Activated CD4-positive, alpha-beta T cell treated with anti-CD3 and anti-CD28 coated beads, Interleukin-2, amount 10 ng/mL, durations not matched to agents 24 days and 14 days (primary cell): ENCODE measurements at places on chromosomes 11 and 22.
A peak's percentile ranks its signal among the peaks of the same experiment; 100 is the strongest.

DNA sequence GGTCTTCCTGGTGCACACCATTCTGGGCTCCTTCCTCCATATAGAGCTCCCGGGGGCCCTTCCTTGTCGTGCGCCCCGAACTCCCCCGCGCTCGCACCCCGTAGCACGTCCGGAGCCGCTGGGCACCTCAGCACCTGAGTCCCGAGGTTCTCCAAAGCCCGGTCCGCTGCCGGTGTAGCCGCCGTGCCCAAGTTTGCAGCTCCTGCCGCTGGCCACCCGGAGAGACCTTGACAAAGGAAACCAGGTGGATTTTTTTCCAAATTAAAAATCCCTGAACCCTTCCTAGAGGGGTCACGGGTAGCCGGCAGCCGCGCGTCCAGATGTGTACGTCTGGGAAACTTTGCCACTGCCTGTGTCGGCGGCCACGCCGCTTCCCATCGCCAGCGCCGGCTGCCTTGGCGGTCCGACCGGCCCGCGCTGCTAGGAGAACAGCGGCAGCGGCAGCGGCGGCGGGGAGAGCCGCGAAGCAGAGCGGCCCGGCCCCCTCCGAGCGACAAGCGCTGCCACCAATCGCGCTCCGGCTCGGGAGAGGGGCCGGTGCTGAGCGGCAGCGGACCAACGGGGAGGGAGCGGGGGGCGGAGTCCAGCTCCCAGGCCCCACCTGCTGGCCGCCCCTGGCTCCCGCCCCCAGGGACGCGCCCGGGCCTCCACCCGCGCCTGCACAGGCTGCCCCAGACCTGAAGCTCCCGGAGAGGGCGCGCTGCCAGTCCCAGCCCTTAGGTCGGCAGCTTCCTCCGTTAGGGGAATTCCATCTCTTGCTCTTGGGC lies at the start of gene GALNT18:
Gene GALNT18, minus strand, starts transcription at position 433 of the 767 bp plus-strand sequence.
- peak; percentile 95 for DNase-seq

DNA sequence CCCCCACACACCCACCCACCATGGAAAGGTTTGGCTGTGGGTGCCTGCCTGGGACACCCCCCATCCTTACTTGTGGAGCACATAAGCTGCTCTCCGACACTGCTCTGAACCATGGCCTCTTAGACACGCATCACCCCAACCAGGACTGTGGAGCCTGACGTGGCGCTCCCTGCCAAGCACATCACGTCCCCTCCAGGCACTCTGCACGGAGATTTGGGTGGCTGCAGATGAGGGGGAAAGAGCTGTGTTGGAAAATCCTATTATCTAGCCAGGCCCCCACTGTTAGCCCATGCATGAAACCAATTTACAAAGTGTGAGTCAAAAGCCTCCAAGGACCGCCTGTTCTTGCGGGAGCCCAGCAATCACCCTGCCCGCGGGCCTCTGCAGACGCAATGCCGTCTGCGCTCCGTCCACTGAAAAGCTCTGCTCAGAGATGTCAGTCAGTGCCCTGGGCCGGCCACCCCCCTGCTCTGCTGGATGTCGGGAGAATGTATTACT lies 163.4 kb upstream of the NECTIN1 start:
- DNase-seq = no peak

DNA sequence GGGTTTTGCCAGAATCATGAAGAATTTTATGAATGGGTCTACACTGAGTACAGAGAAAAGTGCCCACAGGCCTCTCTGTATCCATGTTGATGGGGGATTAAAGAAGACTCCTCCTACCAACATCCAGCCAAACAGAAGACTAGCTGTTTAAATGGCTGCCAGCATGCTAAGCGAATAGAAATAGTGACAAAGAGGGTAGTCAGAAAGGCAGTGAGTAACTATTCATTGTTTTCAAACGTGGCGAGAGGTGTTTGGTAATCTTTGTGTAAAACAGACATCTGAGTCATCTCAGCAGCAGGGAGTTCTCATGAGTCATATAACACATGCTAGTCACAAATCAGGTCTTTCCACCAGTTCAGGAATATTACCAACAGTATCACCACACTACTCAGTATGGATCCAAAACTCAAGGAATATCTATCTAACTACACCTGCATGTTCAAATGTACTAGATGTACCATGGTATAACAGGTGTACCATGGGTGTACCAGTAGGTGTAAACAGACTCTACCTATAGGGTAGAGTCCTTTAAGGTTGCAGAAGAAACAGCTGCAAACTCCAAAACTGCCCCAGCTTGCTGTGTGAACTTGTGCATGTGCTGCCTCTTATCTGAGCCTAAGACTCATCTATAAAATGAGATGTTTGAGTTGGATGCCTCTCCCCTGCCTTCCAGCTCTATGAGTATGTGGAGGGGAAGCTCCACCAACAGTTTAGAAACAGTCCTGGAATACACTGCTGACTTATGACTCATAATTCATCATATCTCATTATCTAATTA lies 82.0 kb downstream of the SLC1A2 start:
- DNase-seq = no peak

DNA sequence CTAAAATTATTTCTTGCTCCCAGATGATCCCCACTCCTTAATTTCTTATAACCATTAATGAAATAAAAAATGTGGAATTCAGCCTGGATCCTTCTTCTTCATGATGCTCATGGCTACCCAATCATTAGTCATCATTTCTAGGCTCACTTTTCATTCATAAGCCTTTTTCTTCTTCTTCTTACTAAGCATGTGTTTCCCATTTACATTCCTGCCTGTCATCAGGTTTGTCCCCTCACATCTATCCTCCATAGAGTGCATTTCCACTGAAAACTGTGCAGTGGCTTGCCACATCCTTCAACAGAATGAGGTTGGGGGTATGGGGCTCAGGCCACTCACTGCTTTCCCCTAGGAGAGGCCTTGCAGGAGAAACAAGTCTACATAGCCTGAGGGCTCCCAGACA lies 35.8 kb upstream of the NTM start:
- DNase-seq = no peak

DNA sequence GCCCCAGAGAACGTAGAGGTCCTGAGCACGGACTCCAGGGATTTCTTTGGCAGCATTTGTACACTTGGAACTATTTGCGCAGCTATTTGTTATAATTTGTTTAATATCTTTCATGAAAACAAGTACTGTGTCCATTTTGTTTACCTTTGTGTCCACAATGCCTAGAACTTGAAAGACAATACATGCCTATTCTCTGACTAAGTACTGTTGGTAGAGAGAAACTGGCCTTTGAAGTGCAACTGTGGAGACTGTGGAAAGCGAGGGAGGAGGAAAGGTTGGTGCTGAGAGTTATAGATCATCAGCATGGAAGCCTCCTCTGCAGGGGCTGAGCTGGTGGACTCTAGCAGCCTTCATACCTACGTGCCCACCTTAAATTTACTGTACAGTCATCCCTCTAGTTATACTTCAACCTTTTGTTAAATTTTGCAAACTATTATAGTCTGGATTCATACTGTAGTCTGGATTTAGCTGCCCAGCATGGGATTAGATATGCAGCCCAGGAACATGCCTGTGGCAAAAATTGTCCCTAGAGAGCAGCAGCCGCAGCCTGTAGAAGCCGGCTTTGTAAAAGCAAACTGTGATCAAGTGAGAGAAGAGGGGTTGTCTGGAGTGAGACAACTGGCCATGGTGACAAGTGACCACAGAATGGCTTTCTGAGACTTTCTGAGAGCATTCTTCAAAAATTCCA lies 24.2 kb upstream of the YAP1 start:
- no peak for DNase-seq

- DNase-seq = no peak
These were observed 124.3 kb upstream of the RASSF10 start for GRCh38 chr11:12884751-12885318.

GRCh38 chr11:103484545-103484944 lies 375.3 kb downstream of the DYNC2H1 start:
- DNase-seq = no peak

DNA sequence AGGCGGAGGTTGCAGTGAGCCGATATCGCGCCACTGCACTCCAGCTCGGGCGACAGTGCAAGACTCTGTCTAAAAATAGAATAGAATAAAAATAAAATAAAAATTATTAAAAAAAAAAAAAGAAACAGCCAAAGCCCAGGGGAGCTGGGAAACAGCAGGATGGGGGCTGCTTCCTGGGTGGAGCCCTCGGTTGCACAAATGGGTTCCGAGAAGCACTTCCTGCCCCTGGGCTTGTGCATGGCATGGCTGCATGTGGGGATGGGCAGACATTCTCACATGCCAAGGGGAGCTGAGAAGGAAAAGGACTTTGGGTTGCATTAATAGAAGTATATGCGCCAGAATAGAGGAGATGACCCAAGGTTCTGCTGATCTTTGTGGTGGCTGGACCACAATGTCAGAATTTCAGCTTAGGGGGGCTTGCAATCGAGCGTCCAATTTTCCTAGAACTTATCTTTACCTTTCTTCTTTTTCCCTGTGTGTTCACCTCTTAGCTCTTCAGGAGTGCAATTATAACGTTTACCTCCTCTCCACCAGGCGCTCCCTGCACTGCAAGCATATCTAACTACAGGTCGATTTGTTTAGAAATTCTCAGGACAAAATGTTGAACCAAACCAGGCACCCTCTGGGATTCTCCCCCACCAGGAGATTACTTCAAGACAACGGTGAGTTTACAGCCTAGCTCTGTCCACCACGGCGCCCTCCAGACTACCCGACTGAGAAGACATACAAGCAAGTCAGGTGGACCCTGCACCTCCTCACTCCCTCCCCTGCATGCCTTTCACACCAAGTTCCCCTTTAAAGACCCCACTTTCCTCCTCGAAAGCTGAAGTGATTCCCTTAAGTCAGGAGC lies 53.2 kb downstream of the SHISAL1 start:
- no peak for DNase-seq

- no peak for DNase-seq
These were observed 11.3 kb upstream of the CTSC start for GRCh38 chr11:88348870-88349269.

DNA sequence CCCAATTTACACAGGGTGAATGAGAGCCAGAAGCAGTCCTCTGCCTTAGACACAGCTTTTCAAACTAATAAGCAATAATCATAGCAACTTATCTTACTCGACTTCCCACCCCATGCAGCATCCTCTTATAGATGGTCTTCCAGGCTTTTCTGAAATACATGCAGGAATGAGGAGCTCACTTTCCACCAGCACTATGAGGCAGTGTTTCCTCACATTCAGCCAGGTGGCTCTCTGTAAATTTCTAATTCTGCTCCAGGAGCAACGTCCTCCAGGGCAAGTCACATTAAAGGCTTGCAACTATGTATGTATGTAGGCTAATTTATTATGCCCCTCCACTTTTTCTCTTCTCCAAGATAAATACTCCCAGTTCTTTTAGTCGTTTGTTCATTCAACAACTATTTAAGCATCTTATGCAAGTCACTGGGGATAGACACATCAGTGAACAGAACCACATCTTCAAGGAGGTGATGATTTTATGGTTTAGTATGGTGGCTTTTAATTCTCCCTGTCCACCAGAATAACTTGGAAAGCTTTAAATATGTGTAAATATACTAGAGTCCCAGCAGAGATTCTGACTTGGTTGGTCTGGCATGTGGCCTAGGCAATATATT lies 59.9 kb downstream of the PAK1 start:
- DNase-seq = no peak

- DNase-seq = no peak
These were observed 11.2 kb downstream of the SLC25A1 start for GRCh38 chr22:19167106-19167869.

GRCh38 chr11:112270551-112271180 lies 10.0 kb upstream of the PLET1 start:
- no peak for DNase-seq

GRCh38 chr11:62233730-62234129 lies 8.3 kb upstream of the SCGB1D2 start:
- no peak for DNase-seq

GRCh38 chr11:86047275-86047991 lies 21.5 kb downstream of the PICALM start:
- DNase-seq = peak; percentile 64

- DNase-seq = no peak
These were observed 79.1 kb downstream of the TBC1D22A start for GRCh38 chr22:46841522-46841921.

GRCh38 chr11:112564228-112564955 lies 303.7 kb upstream of the PLET1 start:
- no peak for DNase-seq

DNA sequence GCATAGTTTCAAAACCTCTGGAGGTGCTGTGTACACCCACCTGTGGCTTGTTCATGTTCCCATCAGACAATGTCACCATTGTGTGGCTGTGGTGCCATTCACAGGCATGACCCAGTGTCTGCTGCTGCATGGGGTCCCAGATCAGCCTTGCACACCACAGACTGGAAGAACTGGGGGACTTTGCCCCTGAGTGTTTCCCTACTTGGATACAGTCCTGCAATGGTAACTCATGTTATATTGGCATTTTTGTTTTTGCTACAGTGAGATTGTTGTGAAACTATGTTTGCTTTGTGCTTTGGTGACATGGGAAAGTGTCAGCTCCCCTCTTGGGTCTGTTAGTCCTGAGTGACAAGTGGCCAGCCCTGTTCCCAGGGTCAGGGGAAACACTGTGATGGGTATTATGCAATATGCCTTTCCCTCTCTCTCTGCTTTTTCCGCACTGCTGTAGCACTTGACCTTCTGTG lies 108.8 kb downstream of the NAV2 start:
- no peak for DNase-seq

DNA sequence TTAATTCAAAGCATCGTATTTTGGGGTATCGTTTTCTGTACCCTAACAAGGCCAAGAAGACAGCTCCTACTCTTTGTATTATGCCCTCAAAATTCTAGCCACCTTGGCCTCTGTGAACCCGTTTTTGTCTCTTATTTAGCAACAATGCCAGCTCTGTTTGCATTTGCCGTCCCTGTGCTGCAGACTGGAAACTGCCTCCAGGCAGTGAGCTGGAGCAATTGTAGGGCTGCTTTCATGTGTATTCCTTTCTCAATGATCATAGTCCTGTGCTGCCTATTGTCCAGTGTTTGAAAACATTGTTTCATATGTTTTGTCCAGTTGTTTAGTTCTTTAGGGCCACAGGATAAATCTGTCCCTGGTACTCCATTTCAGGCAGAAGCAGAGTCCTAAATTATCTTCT lies 19.9 kb upstream of the BACE1-AS start:
- DNase-seq = no peak

DNA sequence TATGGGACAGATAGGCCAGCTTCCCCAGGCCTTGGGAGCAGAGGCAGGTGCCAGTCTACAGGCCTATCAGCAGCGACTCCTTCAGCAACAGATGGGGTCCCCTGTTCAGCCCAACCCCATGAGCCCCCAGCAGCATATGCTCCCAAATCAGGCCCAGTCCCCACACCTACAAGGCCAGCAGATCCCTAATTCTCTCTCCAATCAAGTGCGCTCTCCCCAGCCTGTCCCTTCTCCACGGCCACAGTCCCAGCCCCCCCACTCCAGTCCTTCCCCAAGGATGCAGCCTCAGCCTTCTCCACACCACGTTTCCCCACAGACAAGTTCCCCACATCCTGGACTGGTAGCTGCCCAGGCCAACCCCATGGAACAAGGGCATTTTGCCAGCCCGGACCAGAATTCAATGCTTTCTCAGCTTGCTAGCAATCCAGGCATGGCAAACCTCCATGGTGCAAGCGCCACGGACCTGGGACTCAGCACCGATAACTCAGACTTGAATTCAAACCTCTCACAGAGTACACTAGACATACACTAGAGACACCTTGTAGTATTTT lies 26.6 kb upstream of the L3MBTL2 start:
- DNase-seq = no peak

GRCh38 chr11:64275031-64275800 lies 9.2 kb downstream of the BAD start:
- DNase-seq = no peak
